BJ (cell line): ENCODE measurements at places on chromosomes 1 and 21.
A peak's percentile ranks its signal among the peaks of the same experiment; 100 is the strongest.

DNA sequence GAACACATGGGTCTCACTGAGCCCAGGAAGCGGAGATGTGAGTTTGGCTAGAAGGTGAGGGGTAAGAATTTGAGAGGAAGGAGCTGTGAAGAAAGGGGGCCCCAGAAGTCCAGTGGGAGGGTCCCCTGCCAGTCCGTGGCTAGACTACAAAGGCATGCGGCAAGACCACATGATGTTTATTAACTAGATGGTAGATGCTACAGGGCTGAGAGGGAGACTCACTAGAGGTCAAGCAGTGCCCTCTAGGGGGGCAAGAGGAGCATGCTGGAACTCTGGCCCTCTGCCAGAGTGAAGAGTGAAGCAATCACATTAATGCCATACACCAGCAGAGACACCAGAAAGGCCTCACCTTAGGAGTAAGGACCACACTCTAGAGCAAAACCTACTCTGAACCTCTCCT is 12.2 kb downstream of the KIAA0319L start:
- no peak for DNase-seq

DNA sequence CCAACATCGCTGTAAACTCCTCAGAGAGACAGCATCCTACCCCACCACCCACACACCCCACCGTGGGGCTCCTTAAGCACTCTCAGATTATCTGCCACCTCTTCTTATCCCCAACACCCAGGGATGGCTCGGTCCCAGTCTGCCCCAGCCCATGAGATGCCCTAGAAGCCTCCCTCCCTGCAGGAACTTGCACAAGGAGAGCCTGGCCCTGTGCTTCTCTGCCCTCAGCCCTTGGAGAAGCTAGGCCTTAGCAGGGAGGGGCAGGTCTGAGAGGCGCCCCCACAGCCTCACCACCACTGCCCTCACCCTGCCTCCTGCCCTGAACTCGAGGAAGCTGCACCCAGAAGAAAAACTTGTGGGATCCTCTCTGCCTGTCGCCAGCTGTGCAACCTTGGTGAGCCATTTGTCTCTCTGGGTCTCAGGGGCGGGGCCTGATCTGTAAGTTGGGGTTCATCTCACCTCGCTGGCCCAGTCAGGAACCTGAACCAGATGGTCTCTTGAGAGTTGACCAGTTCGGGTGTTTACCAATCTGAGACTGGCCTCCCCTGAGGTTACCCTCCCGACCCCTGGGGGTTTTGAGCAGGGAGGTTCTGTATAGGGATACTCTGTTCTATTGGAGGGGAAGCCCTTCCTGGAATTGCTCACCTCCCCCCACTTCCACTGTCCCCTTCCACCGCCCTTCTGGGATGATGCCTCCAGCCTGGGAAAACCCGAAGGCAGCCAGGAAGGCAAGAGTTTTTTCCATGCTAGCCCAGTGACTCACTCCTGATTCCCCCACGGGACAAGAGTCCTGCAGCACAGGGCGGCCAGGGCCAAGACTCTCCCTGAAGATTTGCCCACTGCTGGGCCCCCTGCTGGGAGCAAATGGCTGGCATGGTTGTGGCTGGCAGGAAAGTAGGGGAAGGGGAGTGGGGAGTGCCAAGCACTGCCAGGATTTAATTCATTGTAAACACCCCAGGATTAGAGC is at the start of gene S100A3:
Gene S100A3 (minus strand): TSS at position 537 of the 967 bp plus-strand sequence. CDS start 773 bp downstream, outside the sequence.
- DNase-seq, result peak; percentile 70

- DNase-seq, result no peak
Measured at GRCh38 chr1:12600335-12600734, 17.7 kb downstream of the DHRS3 start.

GRCh38 chr1:247434005-247434404 is 18.0 kb downstream of the NLRP3 start:
- DNase-seq, result no peak

DNA sequence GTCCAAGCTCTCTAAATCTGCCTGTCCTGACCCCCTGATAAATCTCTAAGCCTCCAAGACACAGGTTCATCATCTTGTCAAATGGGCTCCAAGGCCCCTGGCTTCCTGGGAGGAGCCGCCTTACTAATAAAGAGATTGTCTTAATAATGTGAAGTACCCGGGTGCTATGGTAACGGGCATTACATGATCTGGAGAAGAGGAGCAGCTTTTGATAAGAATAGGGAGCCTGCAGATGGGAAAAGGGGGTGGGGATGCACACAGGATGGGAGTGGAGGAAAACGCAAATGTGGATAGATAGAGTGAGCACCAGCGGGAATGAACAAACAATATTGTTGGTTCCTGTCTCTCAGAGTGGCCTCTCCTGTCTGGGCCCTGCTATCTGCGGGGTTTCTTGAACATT is 11.9 kb upstream of the RXRG start:
- DNase-seq, result no peak

DNA sequence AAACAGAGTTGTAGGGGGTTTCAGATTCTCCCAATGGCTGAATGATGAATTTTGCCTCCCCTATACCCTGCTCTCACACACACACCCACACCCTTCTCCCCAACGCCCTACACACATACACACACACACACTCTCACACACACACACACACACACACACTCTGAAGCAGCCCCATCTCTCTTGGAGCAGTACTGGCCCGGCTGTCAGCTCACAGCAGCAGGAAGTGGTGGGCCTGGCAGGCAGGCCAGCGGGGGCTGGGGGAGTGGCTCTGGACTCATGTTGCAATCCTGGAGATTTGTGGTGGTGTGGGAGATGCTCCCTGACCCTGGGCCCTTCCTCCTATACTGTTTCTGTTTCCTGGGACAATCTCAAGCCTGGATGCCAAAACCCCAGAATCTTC is 2.2 kb downstream of the IKBKE start:
- DNase-seq, result no peak

DNA sequence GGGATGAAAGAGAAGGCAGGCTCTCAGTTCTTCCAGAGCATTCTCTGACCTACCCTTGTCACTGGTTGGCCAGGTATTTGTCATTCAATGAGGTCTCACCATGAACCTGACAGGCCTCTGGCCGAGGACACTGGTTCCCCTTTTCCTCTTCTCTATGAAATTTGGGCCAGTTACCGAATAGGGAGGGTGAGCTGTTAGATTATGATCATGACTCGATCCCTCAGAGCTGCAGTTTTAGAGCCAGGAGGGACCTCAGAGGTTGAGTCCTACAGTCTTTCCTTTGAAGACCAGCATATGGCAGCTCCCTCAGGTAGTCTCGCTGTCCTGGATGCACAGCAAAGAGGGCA is 29.5 kb upstream of the CLSTN1 start:
- DNase-seq, result no peak

DNA sequence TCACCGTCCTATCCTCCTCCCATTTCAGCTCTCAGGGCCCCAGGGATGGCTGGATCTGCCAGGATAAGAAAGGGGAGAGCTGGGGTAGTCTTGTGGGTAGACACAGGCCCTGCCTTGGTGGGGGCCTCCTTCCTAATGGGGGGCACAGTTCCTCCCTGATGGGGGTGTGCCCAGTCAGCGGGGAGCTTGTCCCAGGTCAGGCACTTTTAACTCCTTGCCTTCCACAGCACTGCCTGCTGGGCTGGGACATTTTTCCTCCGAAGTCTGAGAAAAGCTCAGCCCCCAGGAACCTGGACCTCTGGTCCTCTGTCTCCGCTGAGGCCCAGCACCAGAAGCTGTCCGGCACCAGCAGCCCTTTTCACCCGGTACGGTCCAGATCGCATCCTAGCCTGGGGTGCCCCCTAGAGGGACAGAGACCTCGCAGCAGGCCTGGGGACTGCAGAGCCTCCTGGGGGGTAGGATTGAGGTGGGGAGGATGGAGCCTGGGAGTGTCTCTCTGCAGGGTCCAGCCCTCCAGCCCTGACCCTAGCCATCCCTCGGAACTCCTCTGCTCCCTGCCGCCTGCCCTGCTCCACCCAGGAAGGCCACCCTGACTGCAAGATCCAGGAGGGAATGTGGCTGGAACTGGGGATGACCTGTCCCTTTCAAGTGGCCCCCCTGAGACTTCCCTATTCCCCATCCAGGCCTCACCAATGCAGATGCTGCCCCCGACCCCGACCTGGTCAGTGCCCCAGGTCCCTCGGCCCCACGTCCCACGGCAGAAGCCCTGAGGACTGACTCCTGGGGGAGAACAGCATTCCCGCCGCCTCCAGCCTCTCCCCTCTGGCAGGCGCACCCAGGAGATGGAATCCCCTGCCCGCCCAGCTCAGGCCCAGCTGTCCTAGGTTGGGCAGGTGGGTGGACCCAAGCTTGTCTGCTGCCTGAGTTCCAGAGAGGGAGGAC is 12.0 kb downstream of the MIIP start:
- DNase-seq, result no peak

DNA sequence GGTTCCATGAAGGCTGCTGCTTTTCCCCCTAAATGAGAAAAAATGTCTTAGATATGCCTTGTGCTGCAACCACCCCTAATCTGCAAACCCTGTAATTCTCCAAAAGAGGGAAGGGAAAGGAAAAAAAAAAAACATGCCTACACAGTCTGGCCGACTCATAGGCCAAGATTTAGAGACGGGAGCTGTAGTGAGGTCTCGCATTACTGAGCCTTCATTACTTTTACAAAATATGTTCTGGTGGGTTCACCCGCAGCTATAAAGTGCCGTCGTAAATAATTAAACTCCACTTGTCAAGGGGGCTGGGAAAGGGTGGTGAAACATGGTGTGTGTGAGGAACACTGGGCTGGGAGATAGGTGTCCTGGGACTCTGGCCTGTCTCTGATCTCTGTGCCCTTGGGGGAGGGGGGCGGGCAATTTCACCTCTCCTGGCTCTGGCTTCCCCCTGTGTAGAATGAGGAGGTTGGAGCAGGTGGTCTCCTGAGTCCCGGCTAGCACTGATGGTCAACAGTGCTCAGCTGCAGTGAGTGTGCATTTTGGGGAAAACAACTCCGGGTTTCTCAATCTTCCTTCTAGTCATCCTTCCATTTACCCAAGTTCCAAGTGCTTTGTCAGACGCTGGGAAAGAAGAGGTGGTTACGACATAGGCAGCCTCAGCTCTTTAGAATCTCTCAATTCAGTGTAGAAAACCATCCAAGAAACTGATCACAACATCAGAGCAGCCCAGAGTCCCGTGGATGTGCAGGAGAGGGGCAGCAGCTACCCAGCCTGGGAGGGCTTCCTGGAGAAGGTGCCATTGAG is 82.3 kb downstream of the ACTL8 start:
- DNase-seq, result no peak

- no peak for DNase-seq
Measured at GRCh38 chr1:185498207-185498606, 181.2 kb upstream of the IVNS1ABP start.

DNA sequence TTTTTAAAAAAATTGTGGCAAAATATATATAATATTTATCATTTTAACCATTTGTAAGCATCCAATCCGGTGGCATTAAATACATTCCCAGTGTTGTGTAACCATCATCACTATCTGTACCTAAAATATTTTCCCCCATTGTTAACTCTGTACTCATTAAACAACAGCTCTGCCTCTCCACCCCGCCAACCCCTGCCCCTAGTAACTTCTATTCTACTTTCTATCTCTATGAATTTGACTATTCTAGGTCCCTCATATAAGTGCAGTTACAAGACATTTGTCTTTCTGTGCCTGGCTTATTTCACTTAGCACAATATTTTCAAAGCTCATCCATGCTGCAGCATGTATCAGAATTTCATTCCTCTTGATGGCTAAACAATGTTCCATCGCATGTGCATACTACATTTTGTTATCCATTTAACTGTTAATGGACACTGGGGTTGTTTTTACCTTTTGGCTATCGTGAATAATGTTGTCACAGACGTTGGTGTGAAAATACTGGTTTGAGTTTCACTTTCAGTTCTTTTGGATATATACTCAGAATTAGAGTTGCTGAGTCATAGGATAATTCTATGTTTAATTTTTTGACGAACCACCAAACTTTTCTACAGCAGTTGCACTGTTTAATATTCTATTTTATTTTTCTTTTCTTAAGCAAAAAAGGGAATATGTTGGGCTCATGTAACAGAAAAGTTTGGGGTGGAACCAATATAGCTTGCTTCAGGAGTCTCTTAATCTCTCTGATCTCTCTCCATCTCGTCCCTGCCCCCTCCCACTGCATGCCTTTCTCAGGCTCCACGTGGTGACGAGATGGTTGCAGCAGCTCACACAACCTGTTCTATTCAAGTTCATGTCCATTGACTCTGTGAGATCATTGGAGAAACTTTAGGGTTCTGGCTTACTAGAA is 25.2 kb upstream of the RCAN1 start:
- DNase-seq, result no peak

DNA sequence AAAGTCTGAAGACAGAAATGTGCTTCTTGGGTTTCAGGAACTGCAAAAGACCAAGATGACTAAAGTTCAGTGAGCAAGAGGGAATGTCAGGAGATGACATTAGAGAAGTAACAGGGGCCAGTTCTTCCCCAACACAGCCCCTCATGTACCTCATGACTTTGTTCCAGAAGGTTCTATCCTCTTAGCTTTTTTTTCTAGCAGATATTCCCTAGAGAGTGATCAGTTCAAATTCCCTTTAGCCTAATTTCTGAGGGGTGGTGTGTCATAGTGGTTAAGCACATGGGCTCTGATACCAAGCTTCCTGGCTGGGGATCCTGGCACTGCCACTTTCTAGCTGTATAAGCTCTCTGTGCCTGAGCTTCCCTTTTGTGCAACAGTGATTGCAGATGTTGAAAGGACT is 108.0 kb downstream of the LBR start:
- no peak for DNase-seq

DNA sequence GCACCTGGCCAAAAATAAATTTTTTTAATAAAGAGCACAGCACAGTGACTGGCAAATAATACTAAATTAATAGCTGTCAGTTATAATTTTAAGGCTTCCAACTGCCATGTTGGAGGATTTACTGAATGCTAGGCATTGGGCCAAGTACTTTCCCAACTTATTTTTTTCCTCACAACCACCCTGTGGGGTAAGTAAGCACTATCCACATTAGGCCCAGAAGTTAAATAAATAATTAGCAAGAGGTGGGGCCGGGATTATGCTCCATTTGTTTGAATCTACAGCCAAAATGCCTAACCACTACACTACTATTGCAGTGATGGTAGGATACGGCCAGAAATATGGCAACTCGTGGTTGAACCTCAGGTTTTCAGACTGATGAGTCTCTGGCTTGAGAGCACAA is 4.6 kb upstream of the TRNAU1AP start:
- no peak for DNase-seq

GRCh38 chr1:29793101-29793546 is 556.8 kb downstream of the PTPRU start:
- DNase-seq, result peak; percentile 15

DNA sequence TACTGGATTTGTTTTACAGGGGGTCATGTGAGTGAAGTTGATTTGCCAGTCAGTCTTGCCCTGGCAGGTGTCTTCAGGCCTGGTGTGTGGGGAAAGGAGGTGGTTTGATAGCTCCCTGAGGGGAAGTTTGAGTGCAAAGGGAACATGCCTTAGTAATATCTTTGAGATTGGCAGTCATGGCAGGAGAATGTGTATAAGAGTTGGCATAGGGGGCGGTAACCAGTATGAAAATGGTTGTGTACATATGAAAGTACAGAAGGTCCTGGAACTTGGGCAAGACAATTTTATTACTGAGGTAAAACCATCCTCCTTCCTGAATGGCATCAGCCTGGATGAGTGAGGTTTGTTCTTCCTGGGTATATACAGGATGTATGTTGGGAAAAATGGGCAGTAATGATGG is 37.6 kb upstream of the PLA2G5 start:
- no peak for DNase-seq

- DNase-seq, result no peak
Measured at GRCh38 chr21:42925114-42925926, at the start of gene ERVH48-1. ERVH48-1 (minus strand) TSS chr21:42925630; CDS start chr21:42919006, 6,624 bp downstream.

- no peak for DNase-seq
Measured at GRCh38 chr1:203177036-203177405, 1.4 kb upstream of the MYBPH start.
